ENCODE measurements at places on chromosomes 16 and 17. TPM values are rescaled to one million over a fixed set of nuclear protein-coding genes. Genes with fewer than 3 reads are reported as not detected.

Gene PDIA2
- not detected for total RNA-seq

Gene C17orf78
- total RNA-seq, result not detected

Gene SLC9A5
- total RNA-seq, result 0.20 TPM

Gene RAPGEFL1
- 1.9 TPM for total RNA-seq

Gene ZNRF1
- total RNA-seq, result 22.1 TPM

Gene CMTM2
- not detected for total RNA-seq

Gene NETO2
- total RNA-seq, result 31.2 TPM

Gene CBLN1
- total RNA-seq, result not detected

Gene KRT28
- total RNA-seq, result not detected

Gene DRC7
- total RNA-seq, result not detected

Gene MT3
- total RNA-seq, result not detected

Gene TBC1D3G
- 0.89 TPM for total RNA-seq

Gene ITGAD
- total RNA-seq, result not detected

Gene KRT23
- total RNA-seq, result not detected

Gene CNGB1
- total RNA-seq, result not detected

Gene UNC13D
- total RNA-seq, result 1.8 TPM

Gene CDRT15
- not detected for total RNA-seq

Gene UTS2R
- total RNA-seq, result not detected

Gene SALL1
- total RNA-seq, result not detected

Gene HSD17B2
- 347 TPM for total RNA-seq

Gene ADAD2
- not detected for total RNA-seq

Gene KRT40
- total RNA-seq, result not detected

Gene HCRT
- total RNA-seq, result not detected

Gene SAMD14
- total RNA-seq, result 5.7 TPM

Gene GAS7
- 0.89 TPM for total RNA-seq

Gene MYH11
- under 0.01 TPM for total RNA-seq

Gene NPIPB6
- not detected for total RNA-seq

Gene KIF2B
- not detected for total RNA-seq

Gene AIPL1
- 0.67 TPM for total RNA-seq

Gene CD300LB
- total RNA-seq, result not detected
